Activated CD8-positive, alpha-beta memory T cell treated with anti-CD3 and anti-CD28 coated beads for 1 hour (primary cell): ENCODE measurements at places on chromosomes 6 and 20.

DNA sequence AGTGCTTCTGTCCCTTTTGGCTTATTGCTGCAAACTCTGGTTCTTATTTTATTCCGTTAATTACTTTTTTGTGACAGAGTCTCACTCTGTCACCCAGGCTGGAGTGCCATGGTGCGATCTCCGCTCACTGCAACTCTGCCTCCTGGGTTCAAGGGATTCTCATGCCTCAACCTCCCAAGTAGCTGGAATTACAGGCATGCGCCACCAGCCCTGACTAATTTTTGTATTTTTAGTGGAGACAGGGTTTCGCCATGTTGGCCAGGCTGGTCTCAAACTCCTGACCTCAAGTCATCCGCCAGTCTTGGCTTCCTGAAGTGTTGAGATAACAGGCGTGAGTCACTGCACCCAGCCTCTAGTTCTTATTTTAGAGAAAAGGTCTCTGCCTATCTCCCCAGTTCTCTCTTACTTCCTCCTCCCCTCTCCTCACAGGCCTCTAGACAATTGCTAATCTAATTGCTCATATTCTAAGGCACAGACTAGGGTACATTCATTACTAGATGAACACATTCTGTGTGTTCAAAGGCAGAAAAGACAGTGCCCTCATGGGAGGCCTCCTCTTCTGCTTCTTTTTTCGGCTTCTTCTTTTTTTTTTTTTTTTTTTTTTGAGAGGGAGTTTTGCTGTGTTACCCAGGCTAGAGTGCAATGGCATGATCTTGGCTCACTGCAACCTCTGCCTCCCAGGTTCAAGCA, 27.0 kb downstream of the EDEM2 start:
- DNase-seq, result no peak

DNA sequence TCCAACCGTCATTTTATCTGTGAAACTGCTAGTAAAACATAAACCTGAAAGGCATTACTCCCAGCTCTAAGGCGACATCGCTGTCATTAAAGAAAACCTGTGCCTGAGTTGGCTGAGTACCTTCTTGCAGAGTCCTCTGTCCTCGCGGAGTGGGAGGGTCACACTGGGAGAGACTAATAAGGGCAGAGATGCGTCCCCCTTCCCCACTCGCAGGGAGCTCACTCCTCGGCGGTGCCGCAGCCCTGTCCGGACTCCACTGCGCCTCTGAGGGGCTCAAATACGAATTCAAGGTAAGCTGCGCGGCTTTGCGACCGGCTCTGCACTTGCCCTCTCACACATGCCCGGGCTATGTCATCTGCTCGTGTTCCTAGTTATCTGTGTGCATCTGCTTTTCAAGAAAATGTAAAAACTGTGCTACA, at the start of gene COL19A1:
COL19A1 (plus strand) TSS at position 206 of the 419 bp plus-strand sequence. CDS start 13,012 bp downstream, outside the sequence.
- no peak for DNase-seq

DNA sequence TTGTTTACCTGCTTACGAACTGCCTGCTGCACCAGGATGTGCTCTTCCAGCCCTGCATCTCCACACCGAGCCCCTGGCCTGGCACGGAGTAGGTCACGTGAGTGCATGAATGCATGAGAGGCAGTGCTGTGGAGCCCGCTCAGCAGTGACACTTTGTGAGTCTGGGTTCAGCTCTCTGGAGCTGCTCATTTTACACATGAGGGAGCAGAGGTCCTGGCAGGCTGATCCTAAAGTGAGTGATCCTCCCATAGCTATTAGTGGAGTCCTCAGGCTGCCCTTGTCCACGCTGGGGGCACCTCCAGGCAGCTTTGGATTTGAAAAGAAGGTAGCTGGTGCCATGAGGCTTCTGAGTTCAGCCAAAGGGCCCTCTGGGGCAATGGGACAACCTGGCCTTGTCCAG, 64.2 kb downstream of the EDN3 start:
- no peak for DNase-seq

DNA sequence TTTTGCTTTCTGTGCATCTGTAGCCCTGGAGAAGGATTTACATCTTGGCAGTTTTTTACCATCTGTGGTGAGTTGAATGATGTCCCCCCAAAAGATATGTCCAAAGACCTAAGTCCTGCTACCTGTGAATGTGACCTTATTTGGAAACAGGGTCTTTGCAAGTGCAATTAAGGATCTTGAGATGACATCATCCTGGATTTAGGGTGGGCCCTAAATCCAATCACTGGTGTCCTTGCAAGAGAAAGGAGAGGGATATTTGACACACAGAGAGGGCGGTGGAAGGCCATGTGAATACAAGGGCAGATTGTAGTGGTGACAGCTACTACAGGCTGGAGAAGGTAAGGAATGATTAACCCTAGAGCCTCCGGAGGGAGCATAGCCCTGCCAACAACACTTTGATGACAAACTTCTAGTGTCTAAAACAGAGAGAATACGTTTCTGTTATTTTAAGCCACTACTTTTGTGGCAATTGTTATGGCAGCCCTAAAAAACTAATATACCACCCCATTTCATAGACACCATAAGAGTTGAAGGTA, 35.1 kb downstream of the MKKS start:
- no peak for DNase-seq

DNA sequence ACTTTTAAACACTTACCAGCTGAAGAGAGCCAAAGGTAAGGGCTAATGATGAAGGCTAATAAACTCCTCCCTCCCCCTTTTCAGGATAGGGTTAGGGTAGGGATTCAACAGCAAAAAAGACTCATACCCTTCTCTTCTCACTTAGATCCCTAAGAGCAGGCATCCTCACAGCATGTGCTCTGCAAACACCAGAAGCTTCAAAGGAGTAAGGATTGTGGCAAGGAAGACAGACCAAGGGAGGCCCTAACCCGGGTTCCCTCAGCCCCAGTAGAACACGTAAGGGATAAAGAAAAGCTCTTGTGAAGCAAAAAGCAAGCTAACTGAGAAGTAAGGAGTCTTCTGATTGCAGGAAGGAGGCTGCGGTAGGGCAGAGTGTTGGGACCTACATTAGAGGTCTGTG, 11.6 kb downstream of the MAP3K7 start:
- DNase-seq, result no peak

- no peak for DNase-seq
These were observed 43.0 kb downstream of the NTSR1 start for GRCh38 chr20:62751551-62752150.

- DNase-seq, result peak; percentile 31
These were observed 214.8 kb upstream of the MMS22L start for GRCh38 chr6:97497713-97498331.

DNA sequence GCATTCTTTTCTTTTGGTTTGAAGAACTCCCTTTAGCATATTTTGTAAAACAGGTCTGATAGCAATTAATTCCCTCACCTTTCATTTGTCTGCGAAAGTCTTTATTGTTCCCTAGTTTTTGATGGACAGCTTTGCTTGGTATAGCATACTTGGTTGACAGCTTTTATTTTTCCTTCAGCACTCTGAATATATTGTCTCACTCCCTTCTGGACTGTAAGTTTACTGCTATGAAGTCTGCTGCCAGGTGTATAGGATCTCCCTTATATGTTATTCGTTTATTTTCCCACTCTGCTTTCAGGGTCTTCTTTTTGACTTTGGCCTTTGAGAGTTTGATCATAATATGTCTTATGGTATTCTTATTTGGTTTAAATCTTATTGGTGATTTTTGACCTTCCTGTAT, 47.7 kb upstream of the SNAP91 start:
- no peak for DNase-seq

GRCh38 chr6:154962753-154963152, 32.4 kb upstream of the TIAM2 start:
- no peak for DNase-seq

DNA sequence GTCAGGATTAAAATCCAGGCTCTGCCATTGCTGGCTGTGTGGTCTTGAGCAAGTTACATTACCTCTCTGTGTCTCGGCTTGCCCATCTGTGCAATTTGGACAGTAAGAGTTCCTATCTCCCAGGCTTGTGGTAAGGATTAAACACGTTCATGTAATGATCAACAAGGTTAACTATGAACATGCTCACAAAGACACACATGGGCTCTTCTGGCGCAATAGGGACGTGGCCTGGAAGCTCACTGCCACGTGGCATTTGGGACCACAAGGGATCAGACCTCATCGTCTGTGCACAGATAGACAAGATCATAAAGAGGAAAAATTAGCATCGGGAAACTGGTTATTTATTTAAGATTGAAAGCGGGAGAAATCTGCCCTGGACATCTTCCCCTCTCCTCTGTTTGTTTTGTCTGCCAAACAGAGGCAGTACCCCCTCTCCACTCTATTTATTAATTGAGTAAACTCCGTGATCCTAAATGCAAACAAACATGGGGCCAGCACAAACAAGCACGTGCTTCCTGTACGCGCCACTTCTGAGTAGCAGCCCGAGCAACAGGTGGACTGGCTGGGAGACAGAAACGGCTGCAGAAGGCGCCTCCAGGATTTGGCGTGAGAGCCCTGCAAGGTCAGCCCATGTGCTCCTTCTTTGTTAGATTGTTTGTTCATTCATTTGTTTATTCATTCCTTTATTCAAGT, 95.0 kb downstream of the CDH26 start:
- DNase-seq, result no peak

DNA sequence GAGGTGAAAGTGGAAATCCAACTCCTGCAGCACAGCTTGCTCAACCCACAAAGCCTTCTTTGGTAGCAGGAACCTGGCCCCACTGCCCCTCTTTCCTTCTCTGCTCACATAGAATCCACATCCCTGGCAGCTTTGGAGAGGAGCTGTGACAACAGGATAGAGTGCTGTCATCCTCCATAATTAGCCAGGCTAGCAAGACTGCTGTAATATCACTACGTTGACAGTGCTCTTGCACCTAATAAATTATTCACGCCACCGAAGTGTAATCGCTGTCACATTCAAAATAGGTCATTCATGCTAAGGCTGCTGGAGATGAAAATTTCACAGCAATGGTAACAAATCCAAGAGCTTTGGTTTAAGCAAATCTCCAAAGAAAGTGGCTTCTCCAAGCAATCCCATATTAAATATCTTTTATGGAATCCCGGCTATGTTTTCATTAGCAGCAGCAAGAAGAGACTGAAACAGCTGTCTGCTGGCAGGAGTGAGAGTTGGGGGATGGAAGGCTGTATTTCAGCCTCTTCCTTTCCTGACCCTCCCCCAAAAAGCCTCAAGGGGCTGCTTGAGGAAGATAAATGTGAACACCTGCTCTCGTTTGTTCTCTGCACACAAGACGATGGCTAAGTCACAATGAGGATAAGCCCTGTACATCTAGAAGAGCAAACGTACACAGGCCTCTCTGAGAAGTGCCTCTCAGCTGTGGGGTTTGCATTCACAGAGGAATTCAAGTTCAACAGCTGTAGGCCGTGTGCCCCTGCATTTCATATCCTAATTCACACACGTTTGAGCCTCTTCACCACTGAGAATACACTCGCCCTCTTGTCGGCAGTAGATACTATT, 16.5 kb downstream of the RIPOR2 start:
- no peak for DNase-seq

- DNase-seq, result no peak
These were observed 64.3 kb downstream of the TTI1 start for GRCh38 chr20:37968841-37969401.

DNA sequence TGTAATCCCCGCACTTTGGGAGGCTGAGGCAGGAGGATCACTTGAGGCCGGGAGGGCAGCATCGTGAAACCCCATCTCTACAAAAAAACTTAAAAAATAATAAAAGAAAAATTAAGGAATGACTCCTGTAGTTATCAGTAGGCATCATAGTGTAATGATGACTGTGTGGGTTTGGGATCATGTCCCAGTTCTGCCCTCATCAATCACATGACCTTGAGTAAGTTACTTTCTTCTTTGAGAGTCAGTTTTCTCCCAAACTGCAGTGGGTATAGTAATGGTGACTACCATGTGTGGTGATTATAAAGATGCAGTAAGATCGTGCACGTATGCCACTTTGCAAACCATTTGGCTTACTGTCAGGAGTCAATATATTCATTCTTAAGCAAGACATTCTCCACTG, 89.2 kb downstream of the TXNDC5 start:
- DNase-seq, result no peak

GRCh38 chr20:4065391-4065844, 50.1 kb upstream of the RNF24 start:
- DNase-seq, result no peak

DNA sequence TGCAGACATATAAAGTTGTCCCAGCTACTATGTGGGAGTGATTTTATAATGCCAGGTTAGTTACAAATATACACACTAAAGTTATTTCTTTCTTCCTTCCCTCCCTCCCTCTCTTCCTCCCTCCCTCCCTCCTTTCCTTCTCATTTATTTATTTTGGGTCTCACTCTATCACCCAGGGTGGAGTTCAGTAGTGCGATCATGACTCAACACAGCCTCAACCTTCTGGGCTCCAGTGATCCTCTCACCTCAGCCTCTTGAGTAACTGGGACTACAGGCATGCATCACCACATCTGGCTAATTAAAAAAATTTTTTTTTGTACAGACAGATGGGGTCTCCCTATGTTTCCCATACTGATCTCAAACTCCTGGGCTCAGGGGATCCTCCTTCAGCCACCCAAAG, 59.2 kb downstream of the PHF20 start:
- no peak for DNase-seq

GRCh38 chr20:47392015-47392720, 35.7 kb upstream of the ZMYND8 start:
- DNase-seq, result no peak

DNA sequence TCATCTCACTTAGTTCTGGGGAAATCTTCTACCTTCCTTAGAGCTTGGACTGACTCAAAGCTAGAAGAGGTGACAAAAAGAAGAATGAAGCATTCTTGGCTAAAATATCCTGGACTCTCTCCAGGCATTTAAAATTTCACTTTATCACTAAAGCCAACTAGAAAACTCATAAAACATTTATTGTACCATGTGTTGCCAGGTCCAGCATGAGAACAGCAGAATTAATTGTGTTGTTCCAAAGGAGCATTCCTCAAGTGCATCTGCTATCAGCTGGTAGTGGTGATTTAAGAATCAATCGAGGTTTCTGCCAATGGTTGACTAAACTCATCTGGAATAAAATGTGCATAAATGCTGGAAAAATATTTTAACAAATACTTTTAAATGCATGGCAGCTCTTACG, 147.3 kb upstream of the SSTR4 start:
- no peak for DNase-seq

DNA sequence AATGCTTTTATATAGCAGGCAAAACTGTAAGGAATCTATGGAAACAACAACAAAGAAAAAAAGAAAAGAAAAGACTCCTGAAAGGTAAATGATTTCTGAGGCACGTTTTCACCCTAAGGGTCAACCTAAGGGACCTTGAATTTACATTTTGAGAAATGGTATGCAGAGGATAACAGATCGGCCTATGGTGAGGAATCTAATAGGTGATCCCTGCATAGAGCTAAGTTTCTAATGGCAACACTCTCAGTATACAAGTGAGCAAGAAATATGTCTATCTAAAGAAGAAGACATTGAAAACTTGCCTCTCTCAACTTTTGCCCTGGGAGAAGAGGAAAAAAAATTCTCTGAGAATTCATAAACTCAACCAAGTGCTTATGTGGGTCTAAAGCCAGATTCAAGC, 18.9 kb upstream of the AKAP7 start:
- no peak for DNase-seq

GRCh38 chr6:11494786-11495564, 42.6 kb upstream of the TMEM170B start:
- DNase-seq, result no peak

GRCh38 chr6:50795574-50795973, 23.1 kb upstream of the TFAP2B start:
- no peak for DNase-seq

- DNase-seq, result no peak
These were observed 1102.1 kb upstream of the FLRT3 start for GRCh38 chr20:15439551-15439950.
